Activated T-cell treated with anti-CD3 and anti-CD28 coated beads, Interleukin-2, amount 50 U/mL, for 48 hours (primary cell): ENCODE measurements at places on chromosomes 1 and 21.

- peak; percentile 24 for DNase-seq
These were observed 62.4 kb upstream of the TNFSF18 start for GRCh38 chr1:173113015-173113741.

- no peak for DNase-seq
These were observed 42.0 kb downstream of the FCRL3 start for GRCh38 chr1:157658571-157658970.

- DNase-seq = no peak
These were observed 33.0 kb downstream of the MAST2 start for GRCh38 chr1:45836451-45836850.

DNA sequence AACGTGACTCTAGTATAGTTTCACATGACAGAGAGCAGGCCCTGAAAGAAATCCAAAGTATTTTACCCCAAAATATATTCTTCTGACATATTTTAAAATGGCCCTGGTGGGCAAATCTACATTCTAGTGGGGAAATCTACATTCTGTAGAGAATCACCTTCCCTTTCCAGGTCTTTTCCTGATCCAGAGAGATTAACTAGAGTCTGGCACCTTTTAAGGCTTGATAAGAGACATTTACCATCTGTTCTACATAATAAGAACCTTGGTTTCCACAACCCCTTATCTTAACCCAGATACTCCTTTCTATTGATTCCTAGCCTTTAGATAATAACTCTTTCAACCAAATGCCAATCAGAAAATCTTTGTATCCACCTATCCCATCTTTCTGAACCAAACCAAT lies 17.0 kb upstream of the L1TD1 start:
- no peak for DNase-seq

DNA sequence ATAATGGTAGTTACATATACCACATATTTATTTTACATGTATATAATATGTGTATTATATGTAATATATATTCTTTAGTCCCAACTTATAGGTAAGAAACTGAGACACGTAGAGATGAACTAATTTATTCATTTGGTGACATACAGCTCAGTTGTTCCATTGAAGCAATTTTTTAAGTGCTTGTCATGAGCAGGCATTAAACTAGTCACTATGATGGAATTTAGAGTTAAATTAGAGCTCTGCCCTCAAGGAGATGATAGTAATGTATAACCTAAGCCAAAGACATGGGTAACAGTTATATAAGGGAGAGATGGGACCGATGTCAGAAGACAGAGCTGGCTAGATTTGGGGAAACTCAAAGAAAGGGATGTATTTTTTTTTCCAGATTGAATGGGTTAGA lies 83.0 kb downstream of the ST6GALNAC5 start:
- no peak for DNase-seq

DNA sequence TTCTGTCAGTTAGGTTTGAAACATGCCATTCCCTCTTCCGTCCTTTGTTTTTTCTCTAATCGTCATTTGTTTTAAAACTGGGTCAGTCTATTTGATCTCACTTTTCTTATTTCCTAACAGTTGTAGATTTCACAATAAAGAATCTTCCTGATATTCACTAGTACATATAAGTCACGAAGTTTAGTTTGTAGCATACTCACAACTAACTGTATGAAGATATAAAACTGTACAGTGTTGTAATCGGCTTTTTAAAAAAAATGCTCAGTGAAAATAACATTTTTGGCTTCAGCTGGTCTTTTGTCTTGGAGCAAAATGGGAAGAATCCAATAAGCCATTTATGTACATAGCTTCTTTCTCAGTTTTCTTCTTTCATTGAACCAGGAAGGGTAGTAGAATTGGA lies 78.3 kb downstream of the NCAM2 start:
- no peak for DNase-seq

DNA sequence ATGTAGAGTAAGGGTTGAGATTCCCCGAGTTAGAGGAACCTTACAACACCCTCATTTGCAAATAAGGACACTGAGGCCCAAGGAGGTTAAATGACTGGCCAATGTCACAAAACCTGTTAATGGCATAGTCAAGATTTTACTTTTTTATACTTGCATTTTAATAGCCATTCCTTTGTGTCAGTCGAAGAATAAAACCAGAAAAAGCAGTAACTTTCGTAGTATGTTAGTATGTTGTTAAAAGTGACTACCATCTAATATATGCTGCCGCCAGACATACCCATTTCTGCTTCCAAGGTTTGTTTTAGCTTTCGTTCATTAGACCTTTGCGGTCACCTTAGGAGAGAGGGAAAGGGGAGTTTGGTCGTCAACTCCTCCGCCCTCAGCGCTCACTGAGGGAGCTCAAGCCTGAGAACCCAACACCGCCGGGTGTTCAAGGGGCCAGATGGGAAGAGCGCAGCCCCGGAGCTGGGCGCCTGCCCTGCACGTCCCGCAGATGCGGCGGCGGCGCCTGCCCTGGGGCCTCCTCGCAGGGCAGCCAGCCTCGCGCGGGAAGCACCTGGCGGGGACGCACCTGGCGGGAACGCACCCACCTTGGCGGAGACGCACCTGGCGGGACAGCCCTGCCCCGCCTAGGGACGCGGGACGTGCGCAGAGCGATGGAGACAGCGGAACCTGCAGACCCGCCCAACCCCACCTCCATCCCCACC lies 466 bp downstream of the VPS26C start:
- no peak for DNase-seq

DNA sequence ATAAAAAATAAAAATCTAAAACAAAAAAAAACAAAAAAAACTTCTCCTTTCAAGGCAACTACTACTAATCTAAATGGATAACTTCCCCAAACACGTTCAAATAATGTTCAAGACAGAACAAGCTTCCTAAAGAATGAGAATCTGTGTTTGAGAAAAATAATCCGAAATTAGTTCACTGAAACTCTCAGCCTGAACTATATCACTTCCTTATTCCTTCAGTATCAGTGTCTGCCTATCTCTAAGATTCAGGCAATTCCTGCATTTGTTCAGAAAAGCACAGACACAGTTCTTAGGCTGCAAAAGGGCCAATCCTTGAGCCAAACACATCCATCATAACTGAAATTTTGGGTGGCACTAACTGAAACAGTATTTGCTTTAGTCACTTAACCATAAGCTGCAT lies 22.4 kb downstream of the DSTYK start:
- no peak for DNase-seq

DNA sequence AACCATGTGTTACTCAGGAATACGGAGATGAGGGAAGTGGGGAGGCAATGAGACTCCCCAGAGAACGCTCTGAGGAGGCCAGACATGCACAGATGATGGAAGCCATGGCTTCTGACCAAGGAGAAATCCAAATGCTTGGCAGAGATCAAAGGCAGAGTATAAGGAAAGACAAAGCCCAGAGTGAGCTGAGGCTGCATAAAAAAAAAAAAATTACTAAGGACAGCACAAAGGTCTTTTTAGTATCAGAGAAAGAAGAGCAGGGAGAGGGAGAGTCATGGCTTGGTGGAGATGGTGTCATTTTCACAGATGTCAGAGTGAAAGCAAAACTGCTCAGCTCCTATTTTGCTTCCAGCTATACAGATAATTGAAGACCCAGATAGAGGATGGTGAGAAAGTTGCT lies 8.1 kb upstream of the NCF2 start:
- no peak for DNase-seq

DNA sequence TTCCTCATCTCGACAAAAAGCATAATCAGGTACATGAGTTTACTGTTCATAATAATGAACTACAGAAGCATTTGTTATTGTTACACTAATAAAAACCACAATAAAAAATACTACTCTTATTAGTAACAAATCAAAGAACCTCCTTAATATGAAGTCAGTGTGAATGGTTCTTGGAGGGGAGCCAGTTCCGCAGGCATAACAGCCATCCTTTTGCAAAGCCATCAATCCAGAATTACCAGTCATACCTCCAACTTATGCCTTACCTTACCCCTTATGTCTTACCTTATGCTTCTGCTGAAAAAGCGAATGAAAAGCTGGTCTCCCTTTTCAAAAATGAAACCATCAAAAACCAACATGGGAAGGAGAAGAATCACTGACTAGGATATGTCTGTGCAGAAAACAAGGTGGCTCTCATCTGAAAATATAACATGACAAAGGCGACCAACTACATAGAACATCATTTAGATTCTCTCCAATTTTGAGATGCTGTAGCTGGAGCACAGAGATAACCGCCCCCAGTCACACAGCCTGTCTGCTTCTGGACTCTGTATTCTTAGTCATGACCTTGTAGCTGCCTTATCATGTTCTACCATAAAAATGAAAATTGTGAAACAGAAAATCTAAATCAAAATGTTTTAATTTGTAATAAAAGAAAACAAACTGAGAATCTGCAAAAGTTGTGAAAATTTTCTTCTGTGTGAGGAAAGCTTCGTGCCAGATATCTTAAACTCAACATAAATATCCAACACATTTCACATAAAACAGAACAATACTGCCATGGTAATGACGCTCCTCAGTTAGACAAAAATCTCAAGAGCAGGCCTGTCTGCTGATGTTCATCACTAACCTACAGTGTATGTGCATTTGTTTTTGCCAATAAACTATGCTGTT lies 438.2 kb downstream of the SMYD3 start:
- no peak for DNase-seq

DNA sequence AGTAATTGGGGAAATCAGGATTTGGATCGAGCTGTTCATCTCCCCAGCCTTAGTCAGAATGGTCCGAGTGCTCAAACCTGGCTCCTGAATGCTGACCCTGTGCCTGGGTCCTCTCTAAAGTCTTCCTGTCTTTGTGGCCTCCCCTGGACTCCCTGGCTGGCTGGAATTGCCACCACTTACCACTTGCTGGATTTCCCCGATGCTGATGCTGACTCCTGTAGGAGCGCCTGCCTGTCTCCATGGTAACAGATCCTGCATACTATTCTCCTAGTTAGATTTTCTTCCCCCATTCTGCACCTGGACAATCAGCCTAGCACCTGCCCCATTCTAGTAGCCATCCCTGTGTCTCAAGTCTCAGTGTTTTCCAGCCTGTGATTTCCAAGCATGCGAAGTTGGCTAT lies 382.2 kb upstream of the ESRRG start:
- no peak for DNase-seq

- DNase-seq = no peak
These were observed 44.9 kb downstream of the ZNHIT6 start for GRCh38 chr1:85663382-85663781.

GRCh38 chr1:230421481-230421880 lies 4.7 kb downstream of the PGBD5 start:
- DNase-seq = no peak

- DNase-seq = no peak
These were observed at the start of gene INAVA for GRCh38 chr1:200894712-200895442. INAVA (plus strand) TSS chr1:200894900; CDS start chr1:200898401, 3,501 bp downstream.
